Frontal cortex (tissue), 4 donors: ENCODE measurements at places on chromosomes 2 and 18.

DNA sequence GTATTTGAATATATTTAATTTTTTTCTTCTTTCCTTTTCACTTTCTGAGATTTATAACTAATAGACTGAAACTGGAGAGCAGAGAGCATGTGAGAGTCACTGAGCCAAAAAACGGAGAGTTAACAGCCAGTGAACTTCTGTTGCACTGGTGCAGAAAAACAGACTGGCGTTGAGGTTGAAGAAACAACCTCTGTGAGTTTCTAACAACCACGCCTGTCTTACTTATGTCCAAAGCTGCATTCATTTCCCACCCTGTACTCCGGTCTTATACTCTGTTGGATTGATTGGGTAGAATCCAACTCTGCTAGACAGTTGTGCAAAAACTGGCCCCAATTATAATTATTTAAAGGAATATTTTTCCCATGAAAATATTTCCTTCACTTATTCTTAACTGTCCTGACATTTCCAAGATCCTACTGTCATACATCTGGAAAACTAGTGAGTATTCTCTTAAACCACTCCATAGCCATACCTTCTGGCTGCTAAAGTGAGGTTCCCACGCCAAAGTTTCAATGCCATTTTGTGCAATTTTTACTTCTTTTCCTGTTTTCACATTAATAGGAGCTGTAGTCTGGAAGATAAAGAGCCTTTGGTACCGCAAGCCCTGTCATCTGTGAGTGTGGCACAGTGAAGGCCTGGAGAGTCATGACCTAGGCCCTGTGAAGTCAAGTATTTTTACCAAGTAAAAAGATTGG, 9.4 kb downstream of the CYP1B1 start:
- DNase-seq, result no peak

GRCh38 chr2:60569680-60570111, 16.2 kb upstream of the BCL11A start:
- DNase-seq, result no peak

GRCh38 chr18:76259096-76259495, 235.9 kb downstream of the ZNF516 start:
- DNase-seq, result no peak

GRCh38 chr18:37243741-37244140, 321.9 kb downstream of the CELF4 start:
- DNase-seq, result no peak

DNA sequence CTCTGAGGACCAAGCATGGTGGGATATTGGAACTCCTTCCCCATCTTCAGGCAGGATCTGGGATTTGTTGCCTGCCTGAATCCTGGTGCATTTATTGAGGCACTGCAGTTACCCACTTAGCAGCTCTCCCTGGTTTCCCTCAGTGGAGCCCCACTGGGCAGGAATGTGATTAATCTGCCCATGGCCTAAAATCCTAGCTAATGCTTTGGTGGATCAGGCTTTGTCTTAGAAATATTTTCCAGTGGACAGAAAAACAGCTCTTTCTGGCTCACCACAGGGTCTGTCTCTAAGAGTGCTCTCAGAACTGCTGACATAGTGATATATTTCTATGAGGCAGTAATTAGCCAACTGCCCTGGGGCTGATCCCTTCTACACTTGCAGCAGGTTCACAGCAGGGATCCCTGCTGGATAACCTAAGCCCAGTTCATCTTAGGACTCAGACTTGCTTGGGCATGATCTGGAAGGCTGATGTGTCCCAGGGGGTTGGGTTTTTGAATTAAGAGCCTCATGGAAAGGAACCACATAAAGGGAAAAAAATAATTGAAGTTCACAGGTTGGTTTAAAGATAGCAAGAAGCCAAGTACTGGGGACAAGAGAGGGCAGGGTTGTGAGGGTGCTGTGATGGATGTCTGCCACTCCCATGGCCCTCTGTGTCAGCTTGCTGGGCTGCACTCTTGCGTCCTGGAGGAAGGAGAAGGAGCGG, 44.3 kb upstream of the ZDBF2 start:
- DNase-seq, result no peak

GRCh38 chr2:64462940-64463700, 9.2 kb downstream of the LGALSL start:
- DNase-seq, result no peak

- DNase-seq, result no peak
Measured at GRCh38 chr2:98729652-98730051, 1.3 kb downstream of the MGAT4A start.

- DNase-seq, result no peak
Measured at GRCh38 chr2:56715683-56716082, 531.9 kb downstream of the CCDC85A start.

DNA sequence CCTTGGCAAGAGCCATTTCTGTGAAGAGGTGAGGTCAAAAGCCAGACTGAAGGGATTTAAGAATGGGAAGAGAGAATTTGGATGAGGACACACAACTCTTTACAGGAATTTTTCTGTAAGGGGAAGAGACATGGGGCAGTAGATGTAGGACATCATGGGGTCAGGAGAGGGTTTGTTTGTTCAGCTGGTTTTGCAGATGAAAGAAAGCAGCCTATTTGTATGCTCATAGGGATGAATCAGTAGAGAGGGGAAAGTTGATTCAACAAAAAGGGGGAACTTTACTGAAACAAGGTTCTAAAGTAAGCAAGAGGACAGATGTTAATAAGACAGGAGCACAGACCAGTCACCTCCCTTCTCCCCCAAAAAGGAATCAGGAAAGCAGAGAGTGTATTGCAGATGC, 11.2 kb downstream of the SCG2 start:
- DNase-seq, result no peak

- DNase-seq, result no peak
Measured at GRCh38 chr2:88680916-88681315, 10.6 kb upstream of the RPIA start.

GRCh38 chr18:13096232-13096631, 105.1 kb downstream of the CEP192 start:
- no peak for DNase-seq

- no peak for DNase-seq
Measured at GRCh38 chr2:192469612-192470011, 274.9 kb upstream of the TMEFF2 start.

DNA sequence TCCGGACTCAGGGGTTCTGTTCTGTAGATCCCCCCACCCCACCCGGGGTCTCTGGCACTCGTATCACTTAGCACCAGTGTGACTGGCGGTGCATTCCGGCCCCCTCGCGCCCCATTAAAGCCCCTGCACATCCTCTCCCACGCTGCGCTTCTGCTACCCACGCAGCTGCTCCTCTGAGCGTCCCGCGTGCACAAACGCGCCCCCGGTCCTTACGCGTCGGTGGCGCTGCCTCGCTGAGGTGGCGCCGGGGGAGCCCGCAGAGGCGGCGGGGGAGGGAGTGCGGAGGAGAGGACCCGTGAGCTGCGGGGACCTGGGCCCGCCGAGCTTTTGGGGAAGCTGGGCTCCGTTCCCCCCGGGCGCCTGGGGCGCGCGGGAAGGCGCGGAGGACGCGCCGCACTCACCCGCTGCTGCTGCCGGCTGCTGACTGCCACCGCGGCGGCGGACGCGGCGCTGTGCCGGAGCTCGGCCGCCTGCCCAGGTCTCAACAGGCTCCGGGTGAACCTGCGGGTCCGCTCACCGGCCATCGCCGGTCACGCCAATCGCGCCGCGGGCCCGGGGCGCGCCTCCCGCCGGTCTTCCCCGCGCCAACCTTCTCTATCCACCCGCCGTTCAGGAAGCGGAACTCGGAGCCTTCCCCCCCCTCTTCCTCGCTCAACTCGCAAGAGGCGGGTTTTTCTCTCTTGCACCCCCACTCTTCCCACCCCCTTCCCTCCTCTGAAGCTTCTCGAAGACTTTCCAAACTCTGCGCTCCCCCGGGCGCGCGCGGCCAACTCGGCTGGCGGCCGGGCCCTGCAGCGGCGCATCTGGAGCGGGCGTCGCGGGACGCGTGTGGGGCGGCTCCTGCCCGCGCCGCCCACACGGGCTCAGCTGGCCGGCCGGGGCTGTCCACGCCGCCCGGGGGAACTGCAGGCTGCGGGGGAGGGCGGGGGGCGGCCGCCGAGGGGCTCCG, at the start of gene DOCK10:
TSS of gene DOCK10 (minus strand) at position 618 of the 949 bp plus-strand sequence. CDS start at position 524, 94 bp downstream.
- DNase-seq, result peak; percentile 66

- no peak for DNase-seq
Measured at GRCh38 chr2:160043265-160043664, 19.1 kb downstream of the PLA2R1 start.

DNA sequence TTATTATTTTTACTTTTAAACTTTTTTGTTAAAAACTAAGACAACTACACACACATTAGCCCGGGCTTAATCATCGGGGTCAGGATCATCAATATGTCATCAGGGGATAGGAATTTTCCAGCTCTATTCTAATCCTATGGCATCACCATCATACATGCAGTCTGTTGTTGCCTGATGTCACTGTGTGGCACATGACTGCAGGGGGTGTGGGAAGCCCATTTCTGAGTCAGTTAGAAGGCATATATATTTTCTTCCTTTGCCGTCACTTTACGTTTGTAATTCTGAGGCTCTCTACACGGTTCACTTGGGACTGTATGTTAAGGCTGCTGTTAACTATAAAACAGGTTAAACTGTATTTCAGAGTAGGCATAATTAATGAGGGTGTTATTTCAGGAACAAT, 144.4 kb upstream of the ITGA6 start:
- DNase-seq, result no peak

DNA sequence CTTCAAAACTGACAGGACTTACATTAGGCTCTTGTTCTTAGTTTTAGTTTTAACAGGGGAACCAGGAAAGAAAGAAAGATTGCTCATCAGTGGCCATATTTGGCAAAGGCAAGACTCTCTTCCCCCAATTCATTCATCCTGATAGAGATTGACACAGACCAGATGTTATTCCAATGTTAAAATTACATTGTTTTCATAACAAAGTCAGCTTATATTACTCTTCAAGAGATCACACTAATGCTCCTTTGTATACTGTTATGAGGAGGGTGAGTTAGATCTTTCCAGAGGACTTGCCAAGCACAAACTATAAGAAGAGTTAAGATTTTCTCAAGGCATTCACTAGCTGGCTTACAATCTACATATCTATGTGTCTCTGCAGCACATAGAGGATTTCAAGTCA, 252.1 kb downstream of the SLC8A1 start:
- no peak for DNase-seq

DNA sequence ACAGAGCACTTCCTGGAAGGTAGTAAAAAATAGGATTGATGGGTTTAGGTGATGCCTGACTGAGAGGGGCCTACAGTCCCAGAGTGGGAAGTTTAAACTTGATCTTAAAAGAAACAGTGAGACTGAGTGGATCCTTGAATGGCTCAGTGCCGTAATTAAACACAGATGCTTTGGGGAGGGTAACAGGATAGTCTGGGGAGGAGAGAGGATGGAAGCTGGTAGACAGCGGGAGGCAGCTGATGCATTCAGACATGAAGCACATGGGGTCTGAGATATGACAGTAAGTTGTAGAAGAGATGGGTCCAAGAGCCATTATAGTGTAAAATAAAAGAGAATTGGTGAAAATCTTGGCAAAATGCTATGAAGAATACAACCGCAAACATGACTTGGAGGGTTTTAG, 54.4 kb downstream of the AOX1 start:
- no peak for DNase-seq

GRCh38 chr2:160165081-160165480, 35.0 kb downstream of the ITGB6 start:
- DNase-seq, result no peak

- DNase-seq, result no peak
Measured at GRCh38 chr2:186612026-186612425, 22.2 kb downstream of the ITGAV start.

DNA sequence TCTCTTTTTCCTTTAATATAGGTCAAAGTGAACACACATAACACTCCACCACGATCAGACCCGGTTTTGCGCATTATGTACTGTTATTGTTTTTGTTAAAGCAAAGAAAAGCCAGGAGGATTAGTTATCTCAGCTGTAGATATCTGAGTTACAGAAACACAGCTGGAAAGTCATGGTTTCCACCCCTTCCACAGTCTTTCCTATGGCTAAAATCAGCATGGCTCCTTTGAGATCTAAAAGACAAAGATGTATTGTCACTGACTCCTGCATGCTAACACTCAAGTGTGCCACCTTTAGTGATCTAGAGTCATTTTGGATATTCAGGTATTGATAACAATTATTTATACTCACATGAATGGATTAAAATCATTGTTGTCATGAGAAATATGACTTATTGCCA, 260.0 kb downstream of the FIGN start:
- no peak for DNase-seq

DNA sequence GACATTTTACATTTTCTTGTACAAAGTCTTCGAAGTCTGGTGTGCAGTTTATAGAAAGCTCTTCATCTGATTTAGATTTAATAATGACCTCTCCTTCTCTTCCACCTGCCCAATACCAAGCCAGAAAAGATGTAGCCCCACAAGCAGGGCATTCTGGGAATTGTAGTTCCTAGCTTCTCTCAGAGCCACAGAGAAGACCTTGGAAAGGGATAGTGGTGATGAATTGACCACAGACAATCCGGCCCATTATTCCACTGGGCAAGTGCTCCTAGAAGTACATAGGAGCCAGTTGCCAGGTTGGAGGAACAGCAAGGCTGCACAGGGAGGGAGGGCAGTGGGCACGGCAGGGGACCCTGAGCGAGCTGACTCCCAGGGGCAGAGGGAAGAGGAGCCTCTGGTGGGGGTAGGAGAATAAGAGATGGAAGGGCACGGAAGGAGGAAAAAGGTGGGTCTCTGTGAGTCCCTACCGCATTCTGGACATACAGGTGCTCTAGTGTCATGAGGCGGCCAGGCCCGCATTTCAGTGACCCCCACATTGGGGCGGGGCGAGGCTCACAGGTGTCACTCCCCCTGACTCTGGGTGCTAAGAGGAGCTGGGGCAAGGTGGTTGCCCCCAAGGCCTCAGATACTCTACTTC, 152.5 kb upstream of the HAAO start:
- DNase-seq, result no peak

- peak; percentile 96 for DNase-seq
Measured at GRCh38 chr2:240435457-240435947, at the start of gene GPC1. TSS of gene GPC1 (plus strand) at chr2:240435663. CDS start at chr2:240435919, 256 bp downstream.

DNA sequence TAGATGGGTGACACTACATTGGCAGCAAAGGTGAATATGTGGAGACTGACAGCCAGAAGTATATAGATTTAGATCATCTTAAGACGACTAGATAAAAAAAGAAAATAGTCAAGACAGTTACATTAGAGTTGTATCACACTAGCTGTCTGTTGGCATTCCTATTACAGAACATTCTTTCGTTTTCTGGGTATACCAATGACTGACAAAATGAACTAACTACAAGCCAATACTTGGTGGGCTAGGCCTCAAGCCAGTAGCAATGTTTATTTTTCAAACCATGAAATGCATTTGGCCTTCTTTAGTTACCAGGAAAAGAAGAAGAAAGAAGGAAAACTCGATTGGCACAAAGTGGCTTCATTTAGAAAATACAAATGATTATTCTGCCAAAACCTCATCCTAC, 944.9 kb upstream of the ZEB2 start:
- DNase-seq, result no peak

DNA sequence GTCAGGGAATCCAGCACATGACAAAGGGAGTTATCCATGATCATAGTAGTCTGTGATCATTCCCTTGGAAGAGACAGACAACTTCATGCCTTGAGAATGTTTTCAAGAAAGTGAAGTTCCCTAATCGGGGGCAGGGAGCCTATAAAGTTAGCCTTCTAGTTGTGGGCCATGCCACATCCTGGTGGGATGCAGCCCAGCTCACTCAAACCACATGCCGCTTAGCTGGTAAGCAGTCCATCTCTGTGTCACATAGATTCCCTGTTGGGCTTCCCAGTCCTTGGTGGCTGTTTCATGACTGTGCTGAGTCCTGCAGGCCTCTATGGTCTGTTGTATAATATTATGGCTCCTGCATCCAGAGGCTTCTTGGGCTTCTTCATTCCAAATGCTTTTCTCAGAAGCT, 11.4 kb upstream of the ARHGAP25 start:
- no peak for DNase-seq
